Kidney tubule cell (primary cell): ENCODE measurements at places on chromosomes 6 and 20.
A peak's percentile ranks its signal among the peaks of the same experiment; 100 is the strongest.

- DNase-seq: no peak
These were observed 222.5 kb downstream of the SYNDIG1 start for GRCh38 chr20:24691901-24692351.

DNA sequence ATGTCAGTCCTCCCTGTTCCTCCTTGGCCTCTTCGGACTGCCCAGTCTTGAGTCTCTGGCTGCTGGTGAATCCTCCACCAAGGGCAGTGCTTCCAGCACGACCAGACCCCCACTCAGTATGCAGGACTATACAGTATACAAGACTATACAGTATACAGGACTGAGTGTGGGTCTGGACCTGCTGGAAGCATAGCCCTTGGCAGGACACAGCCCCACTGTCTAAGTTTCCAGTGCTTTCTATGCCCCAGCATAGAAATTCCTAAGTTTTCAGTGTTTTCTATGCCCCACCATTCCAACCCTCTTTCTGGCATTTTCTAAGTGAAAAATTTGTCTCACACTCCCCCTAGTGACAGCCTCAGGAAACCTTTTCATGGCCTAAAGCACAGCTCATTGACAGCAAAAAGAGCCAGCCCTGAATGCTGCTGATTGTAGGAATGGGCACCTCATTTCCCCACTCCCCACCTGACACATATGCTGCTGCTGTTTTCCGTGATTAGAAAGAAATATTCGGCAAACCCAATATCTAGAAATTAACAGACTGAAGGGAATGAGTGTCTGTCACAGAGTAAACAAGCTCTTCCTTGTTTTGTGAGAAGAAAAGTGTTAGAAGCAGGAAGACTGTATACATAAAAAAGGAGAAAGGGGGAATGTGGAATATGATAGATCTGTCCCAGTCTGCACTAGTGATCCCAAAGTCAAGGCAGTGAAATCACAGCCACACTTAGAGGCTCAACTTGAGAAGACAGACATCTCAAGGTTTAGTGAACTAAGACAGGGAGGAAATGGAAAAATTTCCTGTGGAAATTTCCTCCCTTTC, 206.9 kb downstream of the IBTK start:
- DNase-seq: peak; percentile 58

GRCh38 chr6:138328210-138328609, 49.5 kb upstream of the SMIM28 start:
- no peak for DNase-seq

DNA sequence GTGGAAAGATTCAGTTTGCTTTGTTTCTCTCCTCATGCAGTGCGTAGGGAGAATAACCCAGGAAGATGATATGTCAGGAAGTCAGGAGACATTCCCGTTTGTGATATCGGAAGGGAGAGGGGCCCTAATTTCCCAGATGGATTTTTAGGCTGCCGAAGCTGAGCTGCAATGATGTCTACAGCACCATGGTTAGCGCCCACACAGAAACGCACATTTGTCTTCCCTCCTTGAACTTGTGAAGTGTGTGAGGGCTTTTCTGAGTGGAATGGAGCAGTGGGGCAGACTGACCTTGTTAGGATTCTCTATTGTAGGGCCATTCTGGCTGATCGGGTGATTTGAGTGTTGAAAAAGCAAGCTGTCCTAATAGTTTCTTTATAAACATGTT, 191.3 kb upstream of the ARG1 start:
- no peak for DNase-seq

GRCh38 chr6:110105296-110105695, 74.2 kb downstream of the WASF1 start:
- no peak for DNase-seq

DNA sequence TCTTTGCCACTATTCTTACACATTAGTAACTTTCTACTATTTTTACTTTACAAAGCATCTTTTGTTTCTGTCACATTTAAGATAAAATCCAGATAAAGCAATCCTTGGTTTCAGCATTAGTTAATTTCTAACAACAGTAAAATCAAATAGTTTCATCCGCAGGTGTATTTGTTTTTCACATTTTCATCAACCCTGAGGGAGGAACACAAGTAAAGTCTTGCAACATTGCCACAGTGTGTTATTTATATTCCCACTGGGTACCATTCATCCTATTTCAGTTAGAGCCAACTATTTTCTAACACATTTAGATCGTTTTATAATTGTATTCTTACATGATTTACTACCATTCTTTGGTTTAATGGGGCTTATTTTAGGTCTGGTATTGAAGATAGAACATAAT, 908.7 kb upstream of the CITED2 start:
- DNase-seq: no peak

DNA sequence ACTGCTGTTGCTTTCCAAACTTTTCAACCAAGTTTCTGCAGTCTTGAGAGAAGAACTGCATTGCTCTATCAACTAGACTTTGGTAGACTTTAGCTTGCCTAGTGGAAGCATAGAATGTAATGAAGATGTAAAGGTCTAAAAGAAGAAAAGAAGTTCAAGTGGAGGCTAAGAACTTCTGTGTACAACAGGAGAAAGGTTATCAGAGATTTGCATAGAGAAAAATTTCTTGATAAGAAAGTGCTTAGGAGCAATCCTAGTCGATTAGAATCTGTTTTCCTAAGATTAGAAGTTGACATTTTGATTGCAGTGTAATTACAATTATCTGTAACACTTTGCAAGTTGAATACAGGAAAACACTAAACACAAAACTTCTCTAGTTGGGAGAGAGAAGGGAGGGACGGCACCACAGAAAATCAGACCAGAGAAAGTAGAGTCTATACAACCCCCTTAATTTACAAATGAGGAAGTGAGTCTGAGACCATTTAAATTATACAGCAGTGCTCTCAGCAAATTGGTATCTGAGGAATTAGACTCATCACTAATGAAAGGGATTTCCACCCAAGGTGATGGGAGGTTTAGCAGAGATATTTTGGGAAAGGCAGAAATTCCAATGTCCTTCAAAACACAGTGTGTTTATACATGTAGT, 194.3 kb upstream of the MARCKS start:
- DNase-seq: no peak

DNA sequence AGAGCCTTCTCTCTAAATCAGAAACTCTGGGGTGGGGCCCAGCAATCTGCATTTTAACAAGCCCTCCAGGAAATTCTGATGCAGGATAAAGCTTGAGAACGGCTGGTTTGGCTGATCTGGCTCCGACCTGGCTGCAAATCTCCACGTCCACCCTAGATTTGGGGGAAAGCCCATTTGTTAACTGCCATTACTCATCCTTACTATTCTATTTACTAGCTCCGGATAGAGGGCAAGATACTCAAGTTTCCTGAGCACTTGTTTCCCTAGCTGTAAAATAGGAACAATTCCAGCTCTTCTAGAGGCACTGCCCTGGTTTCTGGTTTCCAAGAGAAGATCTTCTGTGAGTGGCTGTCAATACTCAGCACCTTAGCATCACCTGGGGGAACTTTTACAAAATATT, 44.4 kb downstream of the DAAM2 start:
- DNase-seq: no peak

GRCh38 chr20:44174996-44175765, 11.8 kb downstream of the JPH2 start:
- no peak for DNase-seq

- no peak for DNase-seq
These were observed 26.2 kb upstream of the VEGFA start for GRCh38 chr6:43743682-43744381.

DNA sequence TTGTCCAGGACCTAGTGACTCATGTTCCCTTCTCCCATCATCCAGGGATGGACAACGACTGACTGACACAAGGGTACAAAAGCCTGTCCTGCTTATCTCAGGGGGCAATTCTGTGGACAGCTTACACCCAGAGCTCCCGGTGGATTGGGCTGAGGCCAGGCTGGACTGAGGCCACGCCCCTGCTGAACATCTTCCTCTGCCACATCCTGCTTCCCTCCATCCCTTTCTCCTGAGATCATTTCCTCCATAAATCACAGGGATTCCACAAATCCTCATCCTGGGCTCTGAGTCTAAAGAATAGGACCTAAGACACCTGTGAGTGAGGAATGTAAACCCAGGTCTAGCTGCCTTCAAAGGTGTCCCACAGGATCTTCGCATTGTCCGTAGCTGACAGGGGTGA, 30.4 kb upstream of the RNF24 start:
- peak; percentile 88 for DNase-seq

GRCh38 chr20:4130404-4131189, 115.2 kb upstream of the RNF24 start:
- DNase-seq: peak; percentile 76

DNA sequence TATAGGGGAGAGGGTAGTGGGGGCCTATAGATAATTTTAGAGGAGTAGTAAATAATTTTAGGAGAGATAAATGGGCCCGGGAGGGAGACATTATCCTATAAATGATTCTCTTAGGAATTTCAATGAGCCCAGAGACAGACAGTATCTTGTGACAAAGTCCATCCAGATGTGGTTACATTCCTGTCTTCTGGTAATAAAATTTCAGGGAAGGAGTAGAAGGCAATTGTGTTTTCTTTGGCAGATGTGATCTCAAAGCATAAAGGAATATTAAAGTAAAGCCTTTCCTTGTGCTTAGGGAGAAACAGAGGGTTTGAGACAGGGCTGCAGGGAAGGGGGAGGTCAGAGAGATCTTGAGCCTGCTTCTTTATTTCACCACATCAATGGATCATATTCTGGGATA, 979.8 kb upstream of the GJE1 start:
- DNase-seq: no peak

DNA sequence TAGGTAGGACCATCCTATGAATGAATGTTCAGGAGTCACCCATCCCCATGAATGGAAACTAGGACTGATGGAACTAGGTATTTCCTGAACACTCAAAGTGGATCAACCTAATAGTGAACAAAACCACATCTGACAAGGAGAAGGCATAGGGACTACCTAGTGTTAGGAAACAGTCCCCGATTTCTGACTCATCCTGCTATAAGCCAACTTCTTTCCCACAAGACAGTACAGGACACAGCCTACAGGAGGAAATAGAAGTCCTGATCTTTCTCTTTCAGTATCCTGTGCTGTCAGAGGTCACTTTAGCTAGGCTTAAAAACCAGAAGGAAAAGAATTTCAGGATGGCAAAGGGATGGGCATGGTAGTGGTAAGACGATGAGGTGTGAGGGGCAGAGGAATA, 19.5 kb upstream of the GMDS start:
- peak; percentile 82 for DNase-seq

DNA sequence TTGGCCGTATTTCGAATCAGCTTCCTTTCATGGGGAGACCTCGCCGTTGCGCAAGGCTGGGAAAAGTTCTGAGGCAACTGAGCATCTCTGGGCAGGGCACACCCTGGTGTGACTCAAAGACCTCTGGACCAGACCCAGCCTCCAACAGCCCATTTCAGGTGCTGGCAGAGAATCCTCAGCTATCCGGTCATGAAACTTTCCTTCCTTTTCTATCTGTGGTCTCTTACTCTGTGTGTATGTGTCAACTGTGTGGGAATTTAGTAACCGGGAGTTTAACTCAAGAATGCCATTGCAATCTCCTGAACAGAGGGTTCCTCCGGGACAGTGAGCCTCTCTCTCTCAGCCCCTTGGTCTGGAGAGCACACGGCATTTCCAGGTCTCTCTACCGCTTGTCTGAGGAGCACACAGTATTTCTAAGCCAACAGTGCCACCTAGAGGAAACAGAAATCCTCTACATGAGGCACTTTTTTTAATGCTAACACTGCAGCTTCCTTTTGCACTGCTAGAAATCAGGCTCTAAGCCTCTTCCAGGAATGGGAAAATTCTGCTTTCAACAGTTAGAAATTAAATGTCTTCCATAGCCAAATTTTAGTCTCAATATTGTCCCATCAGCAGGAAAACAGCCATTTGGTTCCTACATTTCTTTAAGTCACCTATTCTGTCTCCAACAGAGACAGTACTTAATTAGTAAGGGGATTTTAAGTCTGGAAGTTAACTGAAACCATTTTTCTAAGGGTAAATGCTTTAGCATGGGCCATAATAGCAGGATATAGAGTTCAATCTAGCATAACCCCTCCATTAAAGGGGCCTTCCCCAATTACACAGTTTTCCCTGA, 32.7 kb downstream of the PLN start:
- DNase-seq: peak; percentile 80

DNA sequence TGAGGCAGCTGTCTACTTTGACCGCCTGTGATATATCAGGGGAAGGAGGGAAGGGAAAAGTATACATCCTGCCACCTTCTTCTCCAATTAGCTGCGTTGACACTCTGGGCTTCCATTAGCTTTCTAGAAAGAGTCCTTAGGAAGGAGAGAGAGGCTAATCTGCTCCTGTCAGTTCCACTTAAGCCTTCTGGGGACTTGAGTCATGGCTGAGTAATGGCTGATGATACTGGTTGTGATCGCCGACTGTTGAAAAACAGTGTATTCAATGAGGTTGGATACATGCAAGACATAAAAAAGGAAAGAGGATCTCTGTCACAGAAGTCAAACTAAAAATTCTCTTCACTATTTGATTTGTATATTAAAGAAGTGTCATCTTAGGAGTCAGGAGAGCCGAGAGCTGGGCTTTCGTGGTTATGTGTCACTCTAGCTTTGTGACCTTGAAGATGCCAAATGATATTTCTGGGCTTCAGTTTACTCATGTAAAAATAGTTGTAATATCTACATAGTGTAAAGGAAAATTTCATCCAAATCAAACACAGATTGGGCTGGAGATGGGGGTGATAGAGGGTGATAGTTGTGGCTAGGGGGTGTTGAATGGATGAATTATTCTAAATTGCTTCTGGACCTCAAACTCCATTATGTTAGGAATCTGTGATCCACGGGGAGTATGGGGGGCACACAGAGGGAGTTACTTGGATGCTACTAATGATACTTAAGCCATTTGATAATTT, 189.0 kb downstream of the UST start:
- DNase-seq: peak; percentile 50

DNA sequence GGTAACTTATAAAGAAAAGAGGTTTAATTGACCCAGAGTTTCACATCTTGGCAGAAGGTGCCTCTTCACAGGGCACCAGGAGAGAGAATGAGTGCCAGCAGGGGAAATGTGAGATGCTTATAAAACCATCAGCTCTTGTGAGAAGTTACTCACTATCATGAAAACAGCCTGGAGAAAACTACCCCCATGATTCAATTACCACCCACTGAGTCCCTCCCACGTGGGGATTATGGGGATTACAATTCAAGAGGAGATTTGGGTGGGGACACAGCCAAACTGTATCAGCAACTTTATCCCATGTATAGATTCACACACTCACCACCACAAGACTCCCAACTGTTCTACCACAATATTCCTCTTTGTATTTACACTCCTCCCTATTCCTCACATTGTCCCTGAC, 10.6 kb downstream of the PDSS2 start:
- no peak for DNase-seq

GRCh38 chr6:138724015-138724414, 49.6 kb upstream of the CCDC28A start:
- DNase-seq: no peak

- no peak for DNase-seq
These were observed 53.0 kb upstream of the FUCA2 start for GRCh38 chr6:143564484-143565017.
